ENCODE measurements at places on chromosomes 6 and 20. TPM values are rescaled to one million over a fixed set of nuclear protein-coding genes. Genes with fewer than 3 reads are reported as not detected.

- no peak overlapping the region for H3K4me3 ChIP-seq
- H3K36me3 ChIP-seq, result no peaks in the 10 kb centered on the region
- H3K27me3 ChIP-seq, result no peaks in the 10 kb centered on the region
- DNase-seq, result no peak
Observed at GRCh38 chr20:51154708-51155690, 132.1 kb upstream of the KCNG1 start.

GRCh38 chr6:135267085-135267484, 86.0 kb downstream of the MYB start:
- H3K36me3 ChIP-seq, result no peaks in the 10 kb centered on the region
- DNase-seq, result no peak
- no peaks in the 10 kb centered on the region for H3K4me1 ChIP-seq
- H3K4me3 ChIP-seq, result no peak overlapping the region

DNA sequence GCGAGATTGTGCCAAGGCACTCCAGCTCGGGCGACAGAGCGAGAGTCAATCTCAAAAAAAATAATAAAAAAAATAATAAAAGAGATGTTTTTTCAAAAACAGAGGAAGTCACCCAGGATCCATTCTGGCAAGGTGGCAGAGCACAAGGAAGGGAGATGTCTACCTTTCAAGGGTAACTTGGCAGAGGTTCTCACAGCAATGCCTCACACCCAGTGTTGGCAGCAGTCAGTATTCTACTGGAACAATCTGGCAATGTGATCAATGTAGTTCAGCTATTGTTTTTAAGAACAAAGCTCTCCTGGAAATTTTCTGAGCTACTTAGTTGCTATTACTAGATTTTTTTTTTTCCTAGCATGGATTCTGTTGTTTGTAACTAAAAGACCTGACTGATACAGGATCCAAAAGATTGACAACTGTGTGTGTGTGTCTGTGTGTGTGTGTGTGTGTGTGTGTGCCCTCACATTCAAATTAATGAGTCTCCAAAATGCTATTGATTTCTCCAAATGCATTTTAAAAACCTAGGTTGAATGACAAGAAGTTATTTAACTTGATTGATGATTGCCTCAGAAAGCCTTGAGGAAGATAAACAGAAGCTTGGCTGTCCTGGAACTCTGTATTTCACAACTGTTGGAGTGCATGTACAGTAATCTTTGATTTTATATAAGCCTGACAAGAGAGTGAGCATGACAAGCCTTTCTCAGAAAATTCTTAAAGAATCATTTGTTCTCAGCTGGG, 114.1 kb upstream of the RREB1 start:
- no peak overlapping the region for H3K4me3 ChIP-seq
- no peaks in the 10 kb centered on the region for H3K27me3 ChIP-seq
- H3K4me1 ChIP-seq, result no peaks in the 10 kb centered on the region

- no peaks in the 10 kb centered on the region for H3K4me1 ChIP-seq
- no peaks in the 10 kb centered on the region for H3K36me3 ChIP-seq
- H3K4me3 ChIP-seq, result no peak overlapping the region
- DNase-seq, result peak; percentile 28
- H3K27me3 ChIP-seq, result no peaks in the 10 kb centered on the region
Observed at GRCh38 chr20:58542411-58543095, 27.4 kb upstream of the APCDD1L start.

DNA sequence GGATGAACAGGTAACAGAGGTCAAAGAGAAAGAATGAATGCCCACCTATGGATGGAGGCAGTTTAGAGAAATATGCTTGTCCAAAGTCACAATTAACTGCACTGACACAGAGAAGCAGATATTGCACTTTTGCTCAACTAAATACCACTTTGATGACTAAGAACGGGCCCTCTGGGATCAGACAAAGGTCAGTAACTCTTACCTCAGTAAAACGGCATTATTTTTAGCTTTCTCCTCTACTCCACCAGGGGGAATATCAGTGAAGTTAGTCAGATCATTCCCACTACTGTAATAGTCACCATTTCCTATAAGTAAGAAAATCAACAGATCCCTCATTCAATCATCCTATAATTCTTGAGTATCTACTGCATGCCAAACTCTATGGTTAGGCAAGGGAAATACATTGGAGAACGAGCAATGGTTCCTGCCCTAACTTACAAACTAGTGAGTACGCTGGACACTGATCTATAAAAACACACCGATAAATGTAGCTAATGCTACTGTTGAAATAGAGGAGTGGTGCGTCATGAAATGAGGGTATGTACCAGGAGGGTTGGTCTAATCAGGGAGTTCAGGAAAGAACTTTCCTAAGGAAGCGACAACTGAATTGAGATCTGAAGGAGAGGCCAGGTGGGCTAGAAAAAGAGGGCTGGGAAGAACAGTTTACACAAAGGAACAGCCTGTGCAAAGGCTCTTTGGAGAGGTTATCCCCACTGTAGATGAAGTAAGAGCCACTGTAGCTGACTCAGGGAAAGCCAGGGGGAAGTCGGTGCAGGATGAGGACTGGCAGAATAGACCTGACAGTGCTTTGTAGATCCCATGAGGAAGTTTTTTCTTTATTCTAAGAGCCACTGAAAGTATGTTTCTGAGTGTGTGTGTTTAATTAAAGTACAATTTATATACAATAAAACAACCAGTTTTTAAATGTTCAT, 9.2 kb downstream of the ECI2 start:
- peak overlapping the region; percentile 2 for H3K27ac ChIP-seq
- DNase-seq, result no peak
- peaks cover 90% of the 10 kb centered on the region for H3K36me3 ChIP-seq
- H3K4me3 ChIP-seq, result no peak overlapping the region
- H3K27me3 ChIP-seq, result no peaks in the 10 kb centered on the region
- no peaks in the 10 kb centered on the region for H3K4me1 ChIP-seq

GRCh38 chr6:108113557-108114519, 39.3 kb upstream of the OSTM1 start:
- no peaks in the 10 kb centered on the region for H3K36me3 ChIP-seq
- peak overlapping the region; percentile 30 for H3K4me3 ChIP-seq
- no peak overlapping the region for H3K27ac ChIP-seq

DNA sequence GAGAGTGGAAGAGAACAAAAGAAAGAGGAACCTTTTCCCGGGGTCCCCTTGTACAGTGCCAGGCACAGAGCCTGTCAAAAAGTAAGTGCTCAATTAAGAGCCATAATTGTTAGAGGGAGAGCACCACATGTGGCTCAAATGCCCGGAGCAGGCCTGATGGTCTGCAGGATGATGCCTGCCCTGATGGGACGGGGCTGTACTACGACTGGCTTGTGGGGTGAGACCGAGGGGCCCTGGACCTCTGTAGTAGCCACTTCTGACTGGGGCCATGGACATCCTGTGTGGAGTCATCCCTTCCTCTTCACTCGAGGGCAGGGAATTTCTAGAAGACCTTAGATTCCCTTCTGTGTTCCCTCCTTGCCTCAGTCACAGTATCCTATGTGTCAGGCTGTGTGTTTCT, 47.9 kb downstream of the KCNK5 start:
- H3K4me1 ChIP-seq, result no peaks in the 10 kb centered on the region
- no peak overlapping the region for H3K4me3 ChIP-seq
- DNase-seq, result no peak
- no peak overlapping the region for H3K27ac ChIP-seq
- no peaks in the 10 kb centered on the region for H3K27me3 ChIP-seq
- H3K36me3 ChIP-seq, result no peaks in the 10 kb centered on the region

DNA sequence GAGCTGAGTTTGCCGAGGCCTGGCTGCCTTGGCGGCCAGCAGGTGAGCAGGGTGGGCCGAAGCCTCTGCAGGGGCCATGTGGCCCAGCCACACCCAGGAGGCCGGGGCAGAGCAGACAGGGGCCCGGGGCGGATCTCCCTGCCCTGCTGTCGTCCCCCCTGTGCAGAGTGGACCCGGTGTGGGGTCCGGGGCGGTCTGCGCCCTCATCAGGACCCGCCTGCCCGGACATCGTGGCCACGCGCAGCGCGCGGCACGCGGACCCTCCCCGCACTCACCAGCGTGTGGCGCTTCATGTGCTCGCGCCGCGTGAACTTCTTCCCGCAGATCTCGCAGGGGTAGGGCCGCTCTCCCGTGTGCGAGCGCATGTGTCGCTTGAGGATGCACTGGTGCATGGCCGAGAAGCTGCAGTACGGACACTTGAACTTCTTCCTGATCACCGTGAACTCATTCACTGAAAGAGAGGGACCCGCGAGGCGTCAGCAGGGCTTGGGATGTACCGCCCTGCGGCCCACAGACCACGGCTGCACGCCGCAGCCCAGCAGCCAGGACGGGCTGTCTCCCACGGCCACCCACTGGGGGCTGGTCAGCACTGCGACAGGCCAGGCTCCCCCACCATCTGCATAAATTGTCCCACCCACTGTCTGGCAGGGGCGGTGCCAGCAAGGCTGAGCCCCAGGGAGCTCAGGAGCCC, 13.0 kb downstream of the SLC2A4RG start:
- H3K27ac ChIP-seq, result no peak overlapping the region
- no peaks in the 10 kb centered on the region for H3K27me3 ChIP-seq
- H3K4me1 ChIP-seq, result peaks cover 7% of the 10 kb centered on the region
- H3K4me3 ChIP-seq, result no peak overlapping the region
- peaks cover 11% of the 10 kb centered on the region for H3K36me3 ChIP-seq

- H3K4me1 ChIP-seq, result peaks cover 6% of the 10 kb centered on the region
- no peak overlapping the region for H3K4me3 ChIP-seq
- no peaks in the 10 kb centered on the region for H3K36me3 ChIP-seq
- H3K27me3 ChIP-seq, result no peaks in the 10 kb centered on the region
Observed at GRCh38 chr6:108804956-108805355, 43.3 kb upstream of the ARMC2 start.

Gene LTV1
- total RNA-seq, result 8.4 TPM

Measured in right atrium auricular region (tissue), 2 donors.